Dorsolateral prefrontal cortex (tissue), 122 donors: ENCODE measurements at places on chromosomes 3 and 15.

DNA sequence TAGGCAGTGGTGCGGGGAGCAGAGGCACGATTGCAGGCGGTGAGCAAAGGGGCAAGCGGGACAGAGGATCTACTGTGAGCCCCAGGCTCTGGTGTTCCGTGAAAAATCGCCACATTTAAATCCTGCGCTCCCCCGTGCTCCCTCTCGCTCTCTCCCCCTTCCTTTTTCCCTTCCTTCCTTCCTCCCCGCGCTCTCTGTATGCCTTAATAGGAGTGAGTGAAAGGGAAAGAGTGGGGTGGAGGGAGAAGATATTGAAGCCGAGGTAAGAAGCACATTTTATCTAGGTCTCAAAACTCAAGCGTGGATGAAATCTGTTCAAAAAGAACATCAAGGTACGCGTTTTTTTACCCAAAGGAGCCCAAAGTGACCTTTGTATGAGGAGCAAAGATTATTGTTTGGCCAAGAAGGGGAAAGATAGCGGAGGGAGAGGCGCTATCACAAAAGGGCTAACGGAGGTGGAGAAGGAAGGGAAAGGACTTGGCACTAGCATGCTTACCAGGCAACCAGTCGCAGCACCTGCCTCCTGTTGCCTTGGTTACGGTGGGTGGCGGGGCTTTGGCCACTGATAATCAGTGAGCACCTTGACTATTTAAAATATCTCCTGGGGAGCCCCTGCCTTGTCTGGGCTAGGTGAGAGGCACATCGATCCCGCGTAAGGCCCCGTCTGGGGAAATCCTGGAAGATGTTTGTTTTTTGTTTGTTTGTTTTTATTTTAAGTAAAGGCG, 14.9 kb upstream of the AEN start:
- DNase-seq = no peak

DNA sequence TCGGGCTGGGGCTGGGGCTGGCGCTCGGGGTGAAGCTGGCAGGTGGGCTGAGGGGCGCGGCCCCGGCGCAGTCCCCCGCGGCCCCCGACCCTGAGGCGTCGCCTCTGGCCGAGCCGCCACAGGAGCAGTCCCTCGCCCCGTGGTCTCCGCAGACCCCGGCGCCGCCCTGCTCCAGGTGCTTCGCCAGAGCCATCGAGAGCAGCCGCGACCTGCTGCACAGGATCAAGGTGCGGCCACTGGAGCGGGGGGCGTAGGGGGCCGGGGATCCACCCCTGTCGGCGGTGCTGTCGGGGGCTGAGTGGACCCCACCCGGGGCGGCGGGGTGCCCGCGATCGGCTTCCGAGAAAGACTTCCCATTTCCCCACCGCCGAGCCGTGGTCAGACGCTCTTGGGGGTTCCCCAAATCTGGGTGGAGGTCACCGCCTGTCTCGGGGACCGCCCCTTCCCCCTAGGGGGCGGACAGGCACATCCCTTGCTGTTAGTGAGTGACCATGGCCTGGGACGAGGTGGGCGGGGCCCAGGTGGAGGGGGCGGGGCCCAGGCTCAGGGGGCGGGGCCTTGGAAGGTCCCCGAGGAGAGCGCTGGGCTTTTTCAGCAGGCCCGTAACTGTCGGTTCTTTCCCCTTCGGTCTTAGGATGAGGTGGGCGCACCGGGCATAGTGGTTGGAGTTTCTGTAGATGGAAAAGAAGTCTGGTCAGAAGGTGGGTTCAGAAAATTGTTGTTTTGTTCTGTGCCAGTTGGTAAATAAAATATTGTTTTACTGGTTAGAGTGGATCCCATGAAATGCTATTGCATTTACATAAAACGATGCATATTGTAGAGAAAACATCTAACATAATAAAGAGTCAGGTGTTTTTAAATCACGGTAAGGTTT, 578 bp downstream of the LACTB start:
- DNase-seq = peak; percentile 71

DNA sequence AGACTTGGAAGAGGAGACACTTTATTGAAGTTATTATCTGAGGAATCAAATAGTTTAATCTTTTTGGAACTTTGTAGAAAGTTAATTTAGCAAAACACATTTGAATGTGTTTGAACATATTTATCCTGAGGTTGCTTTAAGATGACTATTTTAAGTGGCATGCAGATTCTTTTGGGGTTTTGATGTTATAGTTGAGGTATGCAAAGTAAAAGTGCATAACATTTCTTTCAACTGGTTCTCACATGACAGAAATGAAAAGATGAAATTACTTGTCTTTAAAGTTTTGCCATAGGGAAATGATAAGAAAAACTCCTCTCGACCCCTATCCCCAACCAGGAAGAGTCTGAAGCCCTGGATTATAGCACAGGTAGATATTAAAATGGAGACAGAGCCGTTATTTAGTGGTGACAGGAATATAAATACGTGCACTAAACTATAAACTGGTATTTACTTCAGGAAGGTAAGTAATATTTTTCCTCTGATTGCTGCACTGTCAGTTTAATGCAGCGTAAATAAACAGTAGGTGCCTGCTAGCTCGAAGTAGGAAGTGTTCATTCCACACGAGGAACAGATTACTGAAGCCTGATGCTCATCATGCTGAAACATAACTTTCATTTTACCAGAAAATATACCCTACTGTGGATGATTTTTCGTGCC, 15.1 kb upstream of the SATB1 start:
- no peak for DNase-seq

DNA sequence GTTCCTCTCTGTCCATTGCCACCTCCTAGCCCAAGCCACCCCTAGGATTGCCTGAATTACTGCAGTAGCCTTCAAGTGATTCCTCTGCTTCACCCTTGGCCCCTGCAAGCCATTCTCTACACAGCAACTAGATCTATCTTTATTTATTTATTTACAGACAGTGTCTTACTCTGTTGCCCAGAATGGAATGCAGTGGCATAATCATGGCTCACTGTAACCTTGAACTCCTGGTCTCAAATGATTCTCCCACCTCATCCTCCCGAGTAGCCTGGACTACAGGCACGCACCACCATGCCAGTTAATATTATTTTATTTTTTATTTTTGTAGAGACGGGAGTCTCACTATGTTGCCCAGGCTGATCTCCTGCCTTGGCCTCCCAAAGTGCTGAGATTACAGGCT, 1.9 kb upstream of the JAGN1 start:
- DNase-seq = no peak

- no peak for DNase-seq
These were observed 124.2 kb downstream of the EEFSEC start for GRCh38 chr3:128277378-128278069.

GRCh38 chr3:66140743-66141372, 79.9 kb upstream of the SLC25A26 start:
- no peak for DNase-seq

- DNase-seq = no peak
These were observed 53.1 kb downstream of the TRANK1 start for GRCh38 chr3:36891701-36892160.

DNA sequence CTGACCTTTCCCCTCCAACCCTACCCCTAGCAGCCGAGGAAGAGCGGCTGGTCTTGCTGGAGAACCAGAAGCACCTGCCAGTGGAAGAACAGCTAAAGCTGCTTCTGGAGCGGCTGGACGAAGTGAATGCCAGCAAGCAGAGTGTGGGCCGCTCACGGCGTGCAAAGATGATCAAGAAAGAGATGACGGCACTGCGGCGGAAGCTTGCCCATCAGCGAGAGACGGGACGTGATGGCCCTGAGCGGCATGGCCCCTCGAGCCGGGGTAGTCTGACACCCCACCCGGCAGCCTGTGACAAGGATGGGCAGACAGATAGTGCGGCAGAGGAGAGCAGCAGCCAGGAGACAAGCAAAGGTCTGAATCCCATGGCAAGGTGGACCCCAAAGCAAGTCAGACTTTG, 6.2 kb upstream of the OGG1 start:
- no peak for DNase-seq

GRCh38 chr3:11953778-11954177, 50.4 kb upstream of the SYN2 start:
- no peak for DNase-seq

DNA sequence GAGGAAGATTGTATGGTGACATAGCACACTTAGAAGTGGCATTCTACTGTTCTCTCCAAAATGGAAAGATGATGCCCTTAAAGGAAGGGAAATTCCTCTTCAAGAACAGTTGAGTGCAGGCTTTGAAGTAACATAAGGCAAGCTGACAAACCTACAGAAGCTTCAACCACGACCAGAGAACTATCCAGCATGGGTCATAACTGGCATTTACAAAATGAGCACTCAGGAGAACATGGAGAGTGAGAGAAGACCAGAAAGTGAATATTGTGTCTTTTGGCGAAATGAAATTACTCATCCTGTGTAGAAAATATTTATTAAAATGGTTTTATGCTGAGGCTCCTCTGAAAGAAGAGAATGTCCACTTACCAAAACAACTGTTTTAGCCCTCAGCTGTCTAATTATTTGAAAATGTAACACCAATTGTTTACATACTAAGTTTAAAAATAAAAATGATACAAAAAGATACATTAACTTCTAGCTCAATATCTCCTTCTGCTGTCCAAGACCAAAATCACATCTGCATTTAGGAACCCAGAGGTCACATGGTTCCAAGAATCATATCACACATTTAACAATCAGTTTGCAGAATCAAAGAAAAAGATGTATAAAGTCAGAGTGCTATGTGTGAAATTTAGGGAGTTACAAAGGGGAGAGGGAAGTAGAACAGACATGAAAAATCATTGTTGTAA, 216.9 kb downstream of the ATP8B4 start:
- DNase-seq = no peak

- DNase-seq = no peak
These were observed 207.2 kb upstream of the GBE1 start for GRCh38 chr3:81968658-81969057.

DNA sequence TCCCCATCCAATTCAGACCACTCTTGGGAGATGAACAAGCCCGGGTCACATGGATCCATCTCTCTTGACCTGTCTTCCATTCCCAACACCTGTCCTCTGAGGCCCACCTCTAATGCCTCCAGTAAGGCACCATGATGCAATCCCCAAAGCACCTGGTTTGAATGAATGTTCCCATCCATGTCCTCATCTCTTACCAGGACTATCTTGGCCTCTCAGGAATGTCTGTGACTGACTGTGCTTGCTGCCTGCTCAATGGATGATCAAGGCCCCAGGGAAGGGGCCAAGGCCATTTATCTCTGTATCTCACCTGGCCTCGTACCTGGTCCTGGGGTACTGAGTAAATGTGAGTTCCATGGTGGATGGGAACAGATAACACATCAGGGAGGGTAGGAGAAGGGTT, 49.7 kb downstream of the SLCO2A1 start:
- DNase-seq = no peak

- DNase-seq = no peak
These were observed 185.6 kb downstream of the RBMS3 start for GRCh38 chr3:29466442-29466841.

DNA sequence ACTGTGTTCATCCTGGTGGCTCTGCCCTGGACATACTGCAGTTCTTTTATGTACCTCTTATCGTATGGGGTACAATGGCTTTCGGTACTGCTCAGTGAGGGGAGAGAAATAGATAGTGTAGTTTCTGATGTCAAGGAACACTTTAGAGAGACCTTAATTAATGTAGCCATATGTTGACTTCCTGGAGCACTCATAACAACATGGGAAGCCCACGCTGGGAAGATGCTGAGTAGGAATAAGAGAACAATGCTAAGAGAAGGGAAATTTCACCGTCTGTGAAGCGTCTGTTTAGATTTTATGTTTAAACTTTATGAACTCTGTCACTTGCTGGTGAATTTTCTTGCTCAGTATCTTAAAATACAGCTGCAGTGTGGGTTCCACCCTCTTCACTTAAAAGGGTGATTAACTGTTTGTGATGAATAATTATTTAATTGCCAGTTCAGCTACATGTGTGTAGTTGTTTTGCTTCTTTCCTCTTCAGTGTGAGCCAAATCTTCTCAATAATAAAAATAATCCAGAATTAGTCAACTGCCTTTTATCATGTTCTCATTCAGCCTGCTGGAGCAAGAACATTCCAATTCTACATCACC, 373.1 kb upstream of the TPRG1 start:
- no peak for DNase-seq

DNA sequence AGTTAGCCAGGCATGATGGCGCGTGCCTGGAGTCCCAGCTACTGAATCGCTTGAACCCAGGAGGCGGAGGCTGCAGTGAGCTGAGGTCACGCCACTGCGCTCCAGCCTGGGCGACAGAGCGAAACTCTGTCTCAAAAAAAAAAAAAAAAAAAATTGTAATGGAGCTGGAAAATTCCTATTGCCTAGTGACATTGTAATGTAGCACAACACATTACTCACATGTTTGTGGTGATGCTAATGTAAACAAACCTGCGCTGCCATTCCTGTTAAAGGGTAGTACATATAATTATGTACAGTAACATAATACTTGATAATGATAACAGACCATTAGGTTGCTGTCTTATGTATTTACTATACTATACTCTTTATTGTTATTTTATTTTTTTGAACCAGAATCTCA, 39.1 kb downstream of the KNL1 start:
- no peak for DNase-seq

GRCh38 chr3:169448501-169448900, 215.0 kb downstream of the MECOM start:
- DNase-seq = no peak

DNA sequence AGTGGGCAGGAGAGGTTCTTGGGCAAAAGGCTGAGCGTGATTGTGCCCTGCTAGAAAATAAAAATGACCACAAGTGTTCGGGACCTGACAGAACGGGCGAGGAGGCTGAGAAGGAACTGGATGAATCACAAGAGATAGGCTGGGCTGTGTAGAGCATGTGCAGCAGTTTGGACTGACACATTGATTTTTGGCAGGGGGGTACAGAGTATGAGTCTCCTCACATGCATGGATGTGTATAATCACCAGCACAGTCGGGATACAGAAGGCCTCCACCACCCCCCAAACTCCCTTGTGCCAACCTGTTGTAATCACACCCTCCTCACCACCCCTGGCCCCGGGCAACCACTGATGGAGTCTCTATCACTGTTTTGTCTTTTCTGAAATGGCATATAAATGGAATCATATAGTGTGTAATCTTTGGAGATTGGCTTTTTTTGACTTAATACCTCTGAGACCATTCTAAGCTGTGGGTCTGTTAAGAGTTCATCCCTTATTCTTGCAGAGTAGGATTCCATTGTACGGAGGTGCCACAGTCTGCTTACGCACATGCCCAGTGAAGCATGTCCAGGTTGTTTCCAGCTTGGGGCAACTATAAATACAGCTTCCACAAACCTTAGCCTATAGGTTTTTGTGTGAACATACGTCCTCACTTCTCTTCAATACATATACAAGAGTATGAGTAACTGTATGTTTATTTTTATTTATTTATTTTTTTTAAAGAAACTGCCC, 438.8 kb downstream of the FOXP1 start:
- no peak for DNase-seq

DNA sequence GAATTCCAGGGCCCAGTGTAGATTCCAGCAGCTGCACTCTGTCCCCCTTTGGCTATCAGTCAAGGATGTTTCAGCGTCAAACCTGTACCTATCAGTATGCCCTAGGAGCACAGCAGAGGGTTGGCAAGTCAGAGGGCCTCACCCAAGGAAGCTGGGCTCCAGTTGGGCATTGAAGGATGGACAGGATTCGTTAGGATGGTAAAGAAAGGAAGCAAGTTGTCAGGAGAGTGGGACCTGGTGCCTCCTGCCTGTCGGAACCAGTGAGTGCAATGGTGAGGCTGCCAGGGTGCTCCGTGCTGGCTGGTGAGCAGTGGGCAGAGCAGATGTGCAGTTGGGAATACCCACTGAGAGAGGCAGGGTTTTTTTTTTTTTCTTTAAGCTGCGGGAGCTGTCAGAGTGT, 157.2 kb downstream of the CHDH start:
- no peak for DNase-seq

- DNase-seq = no peak
These were observed 14.1 kb downstream of the TTC21A start for GRCh38 chr3:39121621-39122020.
